Stimulated activated CD8-positive, alpha-beta memory T cell treated with anti-CD3 and anti-CD28 coated beads, Interleukin-15, amount 100 ng/mL, for 48 hours (primary cell): ENCODE measurements at places on chromosomes 11 and 22.

DNA sequence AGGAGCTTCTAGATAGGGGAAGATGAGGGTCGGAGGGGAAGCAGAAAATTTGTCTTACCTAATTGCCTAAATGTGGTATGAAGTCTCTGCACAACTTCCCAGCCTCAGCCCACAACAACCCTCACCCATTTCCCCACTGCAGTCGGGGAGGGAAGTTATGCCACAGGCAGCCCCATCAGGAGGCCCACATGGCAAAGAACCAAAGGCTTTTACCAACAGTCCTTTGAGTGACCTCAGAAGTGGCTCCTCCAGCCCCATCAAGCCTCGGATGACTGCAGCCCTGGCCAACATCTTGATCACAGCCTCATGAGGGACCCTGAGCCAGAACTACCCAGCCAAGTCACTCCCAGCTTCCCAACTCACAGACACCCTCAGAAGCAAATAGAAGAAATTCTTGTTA, 54.8 kb downstream of the CHST1 start:
- no peak for DNase-seq

DNA sequence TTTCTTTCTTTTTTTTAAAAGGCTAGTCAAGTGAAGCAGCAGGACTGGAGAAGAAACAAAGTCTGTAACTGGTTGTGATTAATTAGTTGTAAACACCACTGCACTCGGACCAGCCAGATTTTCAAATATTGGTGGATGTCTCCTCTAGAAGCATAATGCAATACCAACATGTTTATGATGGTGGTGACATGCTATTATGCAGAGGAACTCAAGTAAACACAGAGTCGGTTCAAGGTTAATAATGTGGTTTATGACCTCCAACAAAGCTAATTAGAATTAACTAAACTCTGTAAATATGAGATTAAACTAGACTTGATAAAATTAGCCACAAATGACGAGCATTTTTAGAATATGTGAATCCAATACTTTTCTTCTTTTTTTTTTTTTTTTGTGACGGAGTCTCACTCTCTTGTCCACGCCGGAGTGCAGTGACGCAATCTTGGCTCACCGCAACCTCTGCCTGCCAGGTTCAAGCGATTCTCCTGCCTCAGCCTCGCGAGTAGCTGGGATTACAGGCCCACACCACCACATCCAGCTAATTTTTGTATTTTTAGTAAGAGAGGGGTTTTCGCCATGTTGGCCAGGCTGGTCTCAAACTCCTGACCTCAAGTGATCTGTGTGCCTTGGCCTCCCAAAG, 11.8 kb upstream of the AGBL2 start:
- no peak for DNase-seq

- DNase-seq: no peak
Measured at GRCh38 chr22:48803948-48804810, 1023.5 kb downstream of the BRD1 start.

- DNase-seq: no peak
Measured at GRCh38 chr11:64529559-64530520, 61.2 kb upstream of the SLC22A12 start.

GRCh38 chr11:31366795-31367194, 2.7 kb downstream of the DCDC1 start:
- no peak for DNase-seq

DNA sequence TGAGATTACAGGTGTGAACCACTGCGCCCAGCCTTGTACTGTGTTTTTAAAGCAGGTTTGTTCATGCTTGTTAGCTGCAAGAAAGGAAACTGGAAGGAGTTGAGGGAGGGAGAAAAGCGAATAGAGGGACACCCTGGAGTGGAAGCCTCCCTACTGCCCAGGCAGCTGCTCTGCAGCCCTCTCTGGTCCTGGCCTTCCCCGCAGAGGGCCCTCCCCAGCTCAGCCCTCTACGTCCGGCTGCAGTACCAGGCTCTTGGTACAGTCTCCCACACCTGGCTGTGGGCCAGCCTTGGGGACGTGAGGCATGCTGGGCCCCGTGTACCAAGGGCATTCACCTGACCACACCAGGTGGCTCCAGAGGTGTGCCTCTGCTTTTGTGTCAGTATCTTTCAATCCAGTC, 70.8 kb downstream of the MED15 start:
- DNase-seq: no peak

DNA sequence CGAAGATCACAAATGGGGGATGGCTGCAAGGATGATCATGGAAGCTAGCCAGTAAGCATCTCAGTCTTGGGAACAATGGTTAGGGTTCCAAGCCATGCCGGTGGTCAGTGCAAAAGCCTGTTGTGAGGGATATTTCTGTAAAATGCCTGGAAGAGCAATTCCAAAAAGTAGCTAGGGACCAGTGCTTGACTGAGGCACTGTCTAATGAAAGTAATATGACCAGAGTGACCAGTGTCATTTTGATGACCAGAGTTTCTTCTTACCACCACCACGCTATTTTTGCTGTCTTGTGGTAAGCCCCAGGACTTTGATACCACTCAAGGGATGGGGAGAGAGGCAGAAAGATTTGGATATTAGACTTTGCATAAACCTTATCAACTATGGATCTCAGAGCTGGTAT, 18.4 kb downstream of the GDPD4 start:
- DNase-seq: no peak

- no peak for DNase-seq
Measured at GRCh38 chr11:110921742-110922521, 209.7 kb upstream of the ARHGAP20 start.

- DNase-seq: no peak
Measured at GRCh38 chr11:115290893-115291292, 213.3 kb downstream of the CADM1 start.

- no peak for DNase-seq
Measured at GRCh38 chr11:70012134-70012733, 65.9 kb upstream of the ANO1 start.

- DNase-seq: no peak
Measured at GRCh38 chr11:124935548-124936514, at the start of gene HEPACAM. Gene HEPACAM, minus strand, starts transcription at chr11:124936047. Its CDS starts 41 bp downstream, at chr11:124936006.

- DNase-seq: no peak
Measured at GRCh38 chr11:36139767-36140166, 149.5 kb downstream of the COMMD9 start.

- DNase-seq: no peak
Measured at GRCh38 chr11:69308936-69309615, 15.1 kb downstream of the MYEOV start.

GRCh38 chr11:62830904-62831519, 839 bp downstream of the STX5 start:
- DNase-seq: no peak

- no peak for DNase-seq
Measured at GRCh38 chr11:1333860-1334259, 24.4 kb upstream of the TOLLIP start.

DNA sequence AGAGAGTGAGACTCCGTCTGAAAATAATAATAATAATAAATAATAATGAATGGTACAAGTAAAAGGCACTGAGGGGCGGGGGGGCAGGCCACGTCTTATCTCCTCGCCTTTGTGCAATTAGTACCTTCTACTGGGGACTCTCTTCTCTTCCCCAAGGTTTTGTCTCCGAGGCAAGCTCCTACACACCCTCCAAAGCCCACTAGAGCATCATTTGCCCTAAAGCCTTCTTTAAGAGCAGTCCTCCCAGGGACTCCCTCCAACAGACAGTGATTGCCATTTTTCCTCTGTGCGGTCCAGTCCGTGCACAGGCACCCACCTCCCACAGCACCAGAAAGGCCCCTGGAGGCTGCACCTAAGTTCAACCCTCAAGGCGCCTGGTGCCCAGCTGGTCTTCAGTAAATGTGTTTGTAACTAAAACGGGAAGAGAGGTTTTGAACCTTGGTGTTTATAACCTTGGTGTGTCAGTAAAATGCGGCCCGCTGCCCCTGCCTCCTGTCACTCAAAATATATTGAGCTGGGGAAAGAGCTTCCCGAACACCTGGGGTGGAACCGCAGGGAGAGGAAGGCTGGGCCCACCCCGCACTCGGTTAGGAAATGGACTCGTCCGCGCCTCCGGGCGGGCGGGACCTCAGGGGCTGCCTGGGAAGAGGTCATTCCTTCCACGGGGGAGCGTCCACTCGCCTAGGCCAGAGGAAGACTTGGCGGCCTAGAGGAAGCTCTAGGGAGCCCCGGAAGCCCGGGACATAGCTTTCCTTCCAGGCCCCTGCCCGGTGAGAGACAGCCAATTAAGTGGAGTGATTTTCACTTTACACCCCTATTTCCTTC, 4.7 kb upstream of the KDELR3 start:
- DNase-seq: no peak

- no peak for DNase-seq
Measured at GRCh38 chr22:26435327-26436093, 6.5 kb downstream of the ASPHD2 start.

DNA sequence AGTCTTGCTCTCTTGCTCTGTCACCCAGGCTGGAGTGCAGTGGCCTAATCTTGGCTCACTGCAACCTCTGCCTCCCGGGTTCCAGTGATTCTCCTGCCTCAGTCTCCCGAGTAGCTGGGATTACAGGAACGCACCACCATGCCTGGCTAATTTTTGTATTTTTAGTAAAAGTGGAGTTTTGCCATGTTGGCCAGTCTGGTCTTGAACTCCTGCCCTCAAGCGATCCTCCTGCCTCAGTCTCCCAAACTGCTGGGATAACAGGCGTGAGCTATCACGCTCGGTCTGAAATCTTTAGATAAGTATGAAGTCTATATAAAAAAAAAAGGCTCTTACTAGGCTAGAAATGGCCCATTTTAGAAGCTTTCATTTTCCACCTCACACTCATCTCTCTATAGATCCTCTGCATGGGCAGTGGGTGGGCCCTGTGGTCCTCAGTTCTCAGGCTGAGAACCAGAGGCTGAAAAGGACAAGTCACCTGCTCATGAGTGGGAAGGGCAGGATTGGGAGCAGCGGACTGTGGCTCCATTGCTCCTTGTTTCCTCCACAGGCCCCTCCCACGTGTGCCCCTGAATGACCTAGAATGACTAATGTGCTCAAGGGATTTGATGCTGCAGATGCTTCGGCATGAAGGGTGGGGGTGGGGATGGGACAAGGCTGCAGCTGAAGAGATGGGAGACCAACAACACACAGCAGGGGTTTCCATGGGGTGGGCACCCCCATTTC, 19.8 kb upstream of the PRAME start:
- no peak for DNase-seq

GRCh38 chr22:24731761-24732160, 42.8 kb downstream of the PIWIL3 start:
- no peak for DNase-seq

DNA sequence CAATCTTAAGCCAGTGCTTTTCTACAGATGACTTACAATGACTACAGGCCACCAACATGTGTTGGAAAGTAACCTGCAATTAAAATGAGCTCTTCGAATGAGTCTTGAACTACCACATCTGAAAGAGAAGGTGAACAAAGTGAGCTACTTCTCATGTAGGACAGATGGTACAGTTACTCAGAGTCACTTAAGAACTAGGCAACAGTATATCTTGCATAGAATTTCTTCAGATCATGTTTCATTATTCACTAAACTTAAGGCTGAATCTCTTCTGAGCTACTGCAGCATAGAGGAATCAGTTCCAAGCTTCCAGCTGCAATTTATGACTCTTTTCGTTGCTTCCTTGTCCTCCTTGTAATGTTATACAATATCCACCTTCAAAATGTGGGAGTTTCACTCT, 270.9 kb downstream of the TTC28 start:
- DNase-seq: no peak

DNA sequence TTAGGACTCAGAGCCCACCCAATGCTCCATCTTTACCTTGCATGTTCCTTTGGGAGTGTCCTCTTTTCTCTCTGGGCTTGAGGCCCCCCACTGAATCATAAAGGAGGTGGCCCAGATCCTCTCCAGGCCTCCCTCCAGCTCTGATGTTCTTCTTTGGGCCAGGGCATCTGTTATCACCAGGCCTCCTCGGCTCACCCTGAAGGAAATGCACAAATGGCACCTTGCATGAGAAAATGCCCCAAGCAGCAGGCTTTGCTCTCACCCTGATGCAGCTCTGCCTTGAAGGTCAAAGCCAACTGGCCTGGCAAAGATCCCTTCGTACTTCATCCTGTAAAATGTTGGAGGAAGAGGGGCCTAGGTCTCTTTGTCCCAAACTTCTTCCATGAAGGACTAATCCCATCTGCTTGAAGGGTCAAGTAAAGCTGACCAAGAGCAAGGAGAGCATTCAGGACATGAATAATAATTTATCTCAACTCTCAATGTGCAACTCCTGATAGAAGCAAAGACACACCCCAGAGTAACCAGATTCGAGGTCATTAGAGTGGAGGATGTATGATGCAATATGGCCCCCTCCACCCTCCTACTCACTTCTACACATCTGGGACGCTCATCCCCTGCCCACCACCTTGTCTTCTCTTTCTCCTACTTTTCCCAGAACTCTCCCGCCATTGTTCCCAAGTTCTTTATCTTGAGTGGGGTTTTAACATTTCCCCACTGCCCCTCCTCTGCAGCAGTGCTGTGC, 9.5 kb downstream of the APOL6 start:
- no peak for DNase-seq

DNA sequence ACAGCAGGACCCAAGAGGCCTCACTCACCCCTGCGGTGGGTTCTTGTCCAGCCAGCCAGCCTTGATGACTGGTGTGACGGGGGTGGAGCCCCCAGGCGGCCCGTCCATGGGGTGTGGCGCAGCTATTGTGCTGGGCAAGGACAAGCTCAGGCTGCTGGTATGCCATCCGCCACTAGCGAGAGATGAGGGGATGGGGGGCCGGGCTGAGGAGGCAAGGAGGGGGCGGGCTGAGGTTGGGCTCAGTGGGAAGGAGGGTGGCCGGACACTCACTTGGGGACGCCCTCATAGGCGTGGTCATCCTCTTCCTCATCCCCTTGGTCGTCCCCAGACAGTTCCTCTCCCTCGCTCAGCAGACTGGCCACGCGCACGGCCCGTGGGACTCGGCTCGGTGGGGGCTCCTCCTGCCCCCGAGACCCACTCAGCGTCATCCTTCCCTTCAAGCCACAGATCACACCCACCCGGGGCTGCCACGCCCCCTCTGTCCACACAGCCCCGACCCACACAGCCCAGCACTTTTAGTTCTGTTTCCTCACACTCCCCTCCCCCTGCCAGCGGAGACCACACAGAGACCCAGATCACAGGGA, 38.0 kb upstream of the PDE2A start:
- no peak for DNase-seq

DNA sequence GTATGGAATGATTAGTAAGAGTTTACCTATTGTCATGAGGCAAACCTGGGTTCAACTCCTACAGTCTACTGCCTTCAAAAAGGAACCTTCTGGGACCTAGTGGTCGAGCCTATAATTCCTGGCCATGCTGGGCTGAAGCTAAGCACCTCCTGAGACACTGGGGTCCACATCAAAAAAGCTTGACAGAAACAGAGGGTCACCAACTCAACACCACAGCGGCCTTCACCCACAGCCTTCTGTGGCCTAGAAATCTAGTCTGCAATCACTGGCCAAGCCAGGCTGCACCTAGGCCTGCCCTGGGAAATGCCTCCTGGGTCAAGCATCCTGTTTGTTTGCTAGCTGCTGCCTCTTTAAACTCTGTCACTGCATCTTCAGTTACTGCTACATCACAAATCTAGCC, 153.9 kb upstream of the C11orf58 start:
- DNase-seq: no peak

- DNase-seq: no peak
Measured at GRCh38 chr11:91100427-91100826, 877.6 kb upstream of the CHORDC1 start.

- DNase-seq: no peak
Measured at GRCh38 chr11:46427364-46427763, 35.8 kb upstream of the CHRM4 start.

- DNase-seq: no peak
Measured at GRCh38 chr11:121538054-121538453, 85.3 kb upstream of the SORL1-AS1 start.

GRCh38 chr11:45886816-45887520, 1.5 kb downstream of the MAPK8IP1 start:
- DNase-seq: no peak
